ENCODE measurements at places on chromosomes 13 and 19. TPM values are rescaled to one million over a fixed set of nuclear protein-coding genes. Genes with fewer than 3 reads are reported as not detected.

DNA sequence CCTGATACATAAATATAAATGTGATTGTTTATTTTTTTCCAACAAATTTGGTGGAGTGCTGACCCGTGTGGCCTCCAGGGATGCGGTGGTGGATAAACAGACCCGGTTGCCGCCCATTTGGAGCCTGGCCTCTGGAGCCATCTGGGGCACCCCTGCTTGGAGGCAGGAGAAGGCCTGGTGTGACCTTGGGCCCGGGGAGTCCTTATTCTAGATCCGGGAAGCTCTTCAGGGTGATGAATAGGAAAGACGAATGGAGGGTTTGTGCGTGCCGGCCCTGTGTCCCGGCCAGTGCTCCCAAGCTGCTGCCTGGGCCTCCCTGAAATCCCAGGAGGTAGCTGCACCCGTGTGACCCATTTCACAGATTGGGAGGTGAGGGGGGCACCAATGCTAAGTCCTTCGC is 11.5 kb downstream of the PAK4 start:
- DNase-seq = no peak

GRCh38 chr19:4197625-4198466 is 15.4 kb downstream of the ANKRD24 start:
- peak; percentile 36 for DNase-seq

GRCh38 chr19:16210168-16210567 is 12.5 kb downstream of the AP1M1 start:
- no peak for DNase-seq

DNA sequence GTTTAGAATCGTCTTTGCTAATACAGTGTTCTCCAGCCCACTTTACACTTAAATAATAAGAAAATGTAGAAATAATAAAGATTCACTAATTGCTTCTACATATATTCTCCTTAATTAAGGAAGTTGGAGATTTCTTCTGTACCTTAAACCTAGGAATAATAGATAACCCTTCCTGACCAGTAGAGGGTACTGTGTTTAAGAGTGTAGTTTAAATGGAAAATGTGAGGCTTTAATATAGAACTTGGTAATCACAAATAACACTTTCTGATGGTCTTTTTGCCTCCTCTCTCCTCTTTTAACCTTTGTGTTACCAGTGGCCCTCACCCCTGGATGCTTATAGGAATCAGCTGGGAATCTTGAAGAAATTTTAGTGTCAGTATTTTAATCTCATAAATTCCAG is 20.7 kb downstream of the POMP start:
- no peak for DNase-seq

GRCh38 chr13:103542648-103543047 is 476.4 kb upstream of the SLC10A2 start:
- no peak for DNase-seq

- DNase-seq = no peak
These were observed 799.1 kb downstream of the DIAPH3 start for GRCh38 chr13:59364641-59365085.

DNA sequence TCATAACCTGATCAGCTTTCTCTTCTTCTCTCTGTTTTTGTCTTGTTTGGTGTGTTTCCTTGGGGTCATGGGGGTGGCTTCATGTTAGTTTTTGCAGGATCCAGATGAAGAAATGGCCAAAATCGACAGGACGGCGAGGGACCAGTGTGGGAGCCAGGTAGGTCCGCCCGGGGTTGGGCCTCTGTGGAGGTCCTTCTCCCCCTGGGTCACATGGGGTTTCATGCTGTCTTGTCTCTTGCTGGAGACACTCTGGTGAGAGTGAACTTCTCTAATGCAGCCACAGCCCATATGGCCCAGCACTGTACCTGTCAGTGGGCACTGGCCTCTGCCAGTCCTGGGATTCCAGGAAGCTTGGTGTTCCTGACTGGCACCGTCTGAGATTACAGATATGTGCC is 1.1 kb downstream of the CCNE1 start:
- DNase-seq = no peak

DNA sequence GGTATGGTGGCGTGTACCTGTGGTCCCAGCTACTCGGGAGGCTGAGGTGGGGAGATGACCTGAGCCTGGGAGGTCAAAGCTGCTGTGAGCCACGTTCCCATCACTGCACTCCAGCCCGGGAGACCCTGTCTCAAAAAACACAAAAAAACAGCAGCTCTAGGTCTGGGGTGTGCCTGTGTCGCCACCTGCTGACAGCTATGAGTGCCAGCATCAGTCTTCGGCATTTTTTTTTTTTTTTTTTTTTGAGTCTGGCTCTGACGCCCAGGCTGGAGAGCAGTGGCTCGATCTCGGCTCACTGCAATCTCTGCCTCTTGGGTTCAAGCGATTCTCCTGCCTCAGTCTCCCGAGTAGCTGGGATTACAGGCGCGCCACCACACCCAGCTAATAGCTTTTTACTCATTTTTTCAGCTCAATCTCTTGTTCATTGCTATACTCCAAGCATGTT is 10.1 kb downstream of the AP2S1 start:
- peak; percentile 70 for DNase-seq

GRCh38 chr13:112028481-112028880 is 38.5 kb upstream of the SOX1 start:
- DNase-seq = no peak

- DNase-seq = no peak
These were observed 36.4 kb downstream of the RCBTB2 start for GRCh38 chr13:48496271-48497161.

DNA sequence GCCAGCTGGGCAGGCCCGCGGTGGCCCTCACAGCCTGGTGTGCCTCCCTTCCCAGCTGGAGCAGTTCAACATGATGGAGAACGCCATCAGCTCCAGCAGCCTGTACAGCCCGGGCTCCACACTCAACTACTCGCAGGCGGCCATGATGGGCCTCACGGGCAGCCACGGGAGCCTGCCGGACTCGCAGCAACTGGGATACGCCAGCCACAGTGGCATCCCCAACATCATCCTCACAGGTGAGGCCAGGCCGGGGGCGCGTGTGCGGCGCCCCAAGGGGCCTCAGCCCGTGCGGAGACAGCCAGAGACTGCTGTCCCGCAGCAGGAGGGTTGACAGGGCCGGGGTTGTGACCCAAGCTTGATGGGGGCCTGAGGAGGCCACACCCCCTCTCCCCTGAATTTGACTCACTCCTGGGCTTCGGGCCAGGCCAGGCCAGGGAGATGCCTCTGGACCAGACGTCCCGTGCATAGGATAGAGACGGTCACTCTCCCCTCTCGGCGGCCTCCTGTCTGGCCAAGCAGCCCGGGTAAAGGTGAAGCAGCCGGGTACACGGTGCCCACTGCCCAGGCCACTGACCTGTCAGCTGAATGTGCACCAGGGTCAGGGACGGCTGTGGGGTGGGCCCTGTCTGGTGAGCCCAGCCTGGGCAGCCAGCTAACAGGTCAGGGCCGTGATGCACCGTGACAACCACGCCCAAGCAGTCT is 15.4 kb downstream of the COMP start:
- DNase-seq = no peak

DNA sequence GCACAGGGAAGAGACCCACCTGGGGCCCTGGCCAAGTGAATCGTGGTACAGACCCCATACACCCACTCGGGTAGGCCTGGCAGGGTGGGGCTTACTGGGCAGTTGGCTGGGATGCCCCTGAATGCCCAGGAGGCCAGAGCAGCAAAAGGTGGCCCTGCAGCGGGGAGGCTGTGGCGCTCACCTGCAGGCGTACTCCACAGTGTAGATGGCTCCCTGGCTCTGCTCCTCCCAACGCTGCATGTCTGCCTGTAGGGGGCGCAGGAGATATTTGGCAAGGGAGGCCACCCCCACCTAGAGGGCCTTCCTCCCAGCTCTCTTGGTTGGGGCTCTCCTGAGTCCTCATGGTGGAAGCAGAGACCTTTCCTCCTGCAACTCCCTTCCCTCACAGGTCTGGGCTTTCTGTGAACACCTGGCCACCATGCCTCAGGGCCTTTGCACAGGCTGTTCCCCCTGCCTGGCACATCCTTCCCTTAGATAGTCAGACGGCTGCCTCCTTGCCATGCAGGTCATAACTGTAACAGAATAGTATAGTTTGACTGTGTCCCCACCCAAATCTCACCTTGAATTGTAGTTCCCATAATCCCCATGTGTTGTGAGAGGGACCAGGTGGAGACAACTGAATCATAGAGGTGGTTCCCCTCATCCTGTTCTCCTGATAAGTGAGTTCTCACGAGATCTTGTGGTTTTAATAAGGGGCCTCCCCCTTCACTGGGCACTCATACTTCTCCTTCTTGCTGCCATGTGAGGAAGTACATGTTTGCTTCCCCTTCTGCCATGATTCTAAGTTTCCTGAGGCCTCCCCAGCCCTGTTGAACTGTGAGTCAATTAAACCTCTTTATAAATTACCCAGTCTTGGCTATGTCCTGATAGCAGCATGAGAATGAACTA is 5.9 kb downstream of the BORCS8 start:
- no peak for DNase-seq

GRCh38 chr19:21022996-21023395 is 2.5 kb downstream of the ZNF430 start:
- no peak for DNase-seq

DNA sequence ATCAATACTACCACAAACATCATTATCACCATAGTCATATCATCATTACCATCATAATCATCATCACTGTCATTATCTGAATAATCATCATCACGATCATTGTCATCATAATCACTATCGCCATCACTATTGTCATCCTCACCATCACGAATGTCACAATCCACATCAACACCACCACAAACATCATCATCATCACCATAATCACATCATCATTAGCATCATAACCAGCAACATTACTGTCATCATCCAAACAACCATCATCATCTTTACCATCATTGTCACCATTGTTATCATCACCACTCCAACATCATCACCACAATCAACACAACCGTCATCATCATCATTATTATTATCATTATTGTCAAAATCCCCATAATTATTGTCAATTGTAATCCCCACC is 61.2 kb downstream of the MBD3L1 start:
- no peak for DNase-seq

GRCh38 chr13:80586356-80586755 is 245.4 kb upstream of the SPRY2 start:
- DNase-seq = no peak

DNA sequence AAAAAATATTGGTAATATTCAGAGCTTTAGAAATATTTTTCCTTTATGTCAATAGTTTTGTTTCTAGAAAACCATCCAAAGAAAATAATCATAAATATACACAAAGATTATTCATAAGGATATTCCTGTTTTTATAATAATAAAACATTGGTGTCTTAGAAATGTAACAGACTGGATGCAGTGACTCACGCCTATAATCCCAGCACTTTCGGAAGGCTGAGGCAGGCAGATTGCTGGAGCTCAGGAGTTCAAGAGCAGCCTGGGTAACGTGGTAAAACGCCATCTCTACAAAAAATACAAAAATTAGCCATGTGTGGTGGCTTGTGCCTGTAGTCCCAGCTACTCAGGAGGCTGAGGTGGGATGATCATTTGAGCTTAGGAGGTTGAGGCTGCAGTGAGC is 106.8 kb downstream of the DHRS12 start:
- no peak for DNase-seq

DNA sequence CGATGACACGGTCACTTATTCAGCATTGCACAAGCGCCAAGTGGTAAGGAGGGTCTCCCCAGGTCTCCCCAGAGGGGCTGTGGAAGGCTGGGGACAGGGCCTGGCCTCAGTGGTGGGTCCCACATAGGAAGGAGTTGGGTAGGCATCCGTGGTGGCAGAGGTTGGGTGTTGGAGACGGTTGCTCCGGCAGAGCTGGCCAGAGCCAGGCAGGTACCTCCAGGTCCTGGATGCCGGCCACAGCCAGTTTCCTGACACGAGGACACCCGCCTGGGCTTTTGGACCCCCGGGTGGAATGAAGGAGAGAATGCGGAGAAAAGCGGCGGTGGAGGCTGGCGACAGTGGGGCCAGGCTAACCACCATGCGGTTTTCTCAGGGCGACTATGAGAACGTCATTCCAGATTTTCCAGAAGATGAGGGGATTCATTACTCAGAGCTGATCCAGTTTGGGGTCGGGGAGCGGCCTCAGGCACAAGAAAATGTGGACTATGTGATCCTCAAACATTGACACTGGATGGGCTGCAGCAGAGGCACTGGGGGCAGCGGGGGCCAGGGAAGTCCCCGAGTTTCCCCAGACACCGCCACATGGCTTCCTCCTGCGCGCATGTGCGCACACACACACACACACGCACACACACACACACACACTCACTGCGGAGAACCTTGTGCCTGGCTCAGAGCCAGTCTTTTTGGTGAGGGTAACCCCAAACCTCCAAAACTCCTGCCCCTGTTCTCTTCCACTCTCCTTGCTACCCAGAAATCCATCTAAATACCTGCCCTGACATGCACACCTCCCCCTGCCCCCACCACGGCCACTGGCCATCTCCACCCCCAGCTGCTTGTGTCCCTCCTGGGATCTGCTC is 1.3 kb upstream of the FFAR1 start:
- peak; percentile 88 for DNase-seq

DNA sequence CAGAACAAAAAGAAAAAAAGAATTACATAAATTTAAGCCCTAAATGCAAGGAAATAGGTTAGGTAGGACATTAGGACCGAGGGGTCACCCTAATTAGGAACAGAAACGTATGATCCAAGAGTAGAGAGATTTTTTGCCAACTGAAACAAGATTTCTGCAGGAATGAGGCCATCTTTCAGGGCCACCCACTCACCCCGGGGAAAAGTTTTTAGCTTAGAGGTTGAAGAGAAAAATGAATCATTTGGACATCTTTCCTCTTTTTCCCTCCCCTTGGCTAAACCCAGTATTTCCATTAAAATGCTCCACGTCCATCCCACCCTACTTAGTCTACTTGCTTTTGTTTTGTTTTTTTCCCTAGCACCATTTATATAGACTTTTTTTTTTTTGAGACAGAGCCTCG is 10.6 kb upstream of the PNMA8A start:
- no peak for DNase-seq

- DNase-seq = no peak
These were observed 8.5 kb downstream of the ZNF557 start for GRCh38 chr19:7078008-7078407.

DNA sequence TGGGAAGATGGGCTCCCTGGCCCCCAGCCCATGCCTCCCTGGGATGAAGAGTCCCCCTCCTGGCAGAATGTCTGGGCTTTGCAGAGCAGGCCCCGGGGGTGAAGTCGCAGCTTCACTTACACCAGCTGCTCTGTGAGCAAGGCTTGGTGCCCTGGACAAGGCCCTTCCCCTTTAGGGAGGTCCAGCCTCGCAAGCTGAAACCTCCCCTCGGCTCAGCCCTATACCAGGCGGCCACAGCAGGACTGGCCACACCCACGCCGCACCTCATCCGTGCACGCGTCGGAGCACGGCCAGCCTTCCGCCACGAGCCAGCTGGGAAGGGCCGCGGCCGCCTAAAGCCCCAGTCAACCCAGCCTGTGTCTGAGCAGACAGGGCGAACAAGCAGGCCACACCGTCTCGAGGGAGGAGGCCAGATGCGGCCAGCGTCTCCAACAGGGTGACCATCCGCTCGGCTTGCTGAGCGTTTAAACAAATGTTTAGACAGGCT is 83.2 kb upstream of the MCF2L start:
- peak; percentile 48 for DNase-seq

- DNase-seq = no peak
These were observed 22.0 kb upstream of the GJB6 start for GRCh38 chr13:20254076-20254475.

- no peak for DNase-seq
These were observed 410.7 kb downstream of the MZT1 start for GRCh38 chr13:72316716-72317115.

- no peak for DNase-seq
These were observed 3.7 kb upstream of the MRPS31 start for GRCh38 chr13:40774672-40775071.

REEP6 gene
- 3.2 TPM for total RNA-seq

KLF16 gene
- total RNA-seq = 10.8 TPM

SCEL gene
- total RNA-seq = not detected

LRG1 gene
- total RNA-seq = 0.54 TPM

SERPINE3 gene
- under 0.01 TPM for total RNA-seq

ZIC5 gene
- total RNA-seq = not detected

ZNF628 gene
- 8.3 TPM for total RNA-seq

LMTK3 gene
- total RNA-seq = 0.54 TPM
